ENCODE measurements at places on chromosomes 2 and 18.

DNA sequence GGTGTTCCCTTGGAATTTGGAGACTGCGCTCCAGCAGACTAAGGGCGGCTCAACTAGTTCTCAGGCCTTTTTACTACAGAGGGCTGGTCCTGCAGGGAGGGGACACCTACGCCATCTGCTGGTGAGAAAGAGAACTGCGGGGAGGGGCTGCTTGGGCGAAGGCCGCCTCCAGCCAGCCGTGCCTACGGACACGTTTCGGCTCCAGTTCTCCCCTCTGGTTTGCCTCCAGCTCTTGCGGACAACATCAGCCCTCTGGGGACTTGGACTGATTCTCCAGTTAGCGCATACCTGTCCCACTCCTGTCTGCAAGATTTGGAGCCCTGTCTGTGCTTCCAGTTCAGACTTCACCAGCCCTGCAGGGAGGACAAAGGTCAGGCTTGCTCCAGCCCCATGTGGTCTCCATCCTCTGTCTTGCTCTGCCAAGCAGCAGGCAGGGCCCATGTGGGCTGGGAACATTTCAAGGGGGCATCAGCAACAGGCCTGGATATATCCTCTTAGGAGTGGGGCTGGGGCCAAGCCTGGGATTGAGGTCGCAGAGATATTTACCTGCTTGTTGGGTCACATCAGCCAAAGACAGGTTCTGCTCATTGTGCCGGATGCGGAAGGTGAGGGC, 10.3 kb downstream of the PTPRN start:
- DNase-seq, result peak; percentile 74

GRCh38 chr2:202044777-202045176, 11.1 kb downstream of the FZD7 start:
- DNase-seq, result no peak

- no peak for DNase-seq
Observed at GRCh38 chr2:190093793-190094192, 31.3 kb upstream of the MSTN start.

DNA sequence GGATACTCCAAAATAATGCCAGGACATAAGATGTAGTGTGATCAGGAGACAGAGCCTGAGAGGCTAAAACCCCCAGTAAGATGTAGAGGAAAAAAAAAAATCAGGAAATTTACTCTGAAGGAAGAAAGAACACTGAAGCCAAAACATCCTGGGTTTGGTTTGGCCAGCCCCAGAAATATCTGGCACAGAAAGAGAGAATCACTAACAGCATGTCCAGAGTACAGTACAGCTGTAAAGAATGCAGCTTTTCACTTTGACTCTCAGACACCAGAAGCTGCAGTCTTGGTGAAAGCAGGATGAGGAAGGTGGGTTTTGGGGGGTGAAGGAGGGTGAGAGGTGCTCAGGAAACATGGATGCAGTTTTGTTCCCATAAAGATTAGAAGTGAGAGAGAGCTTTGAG, 1577.7 kb upstream of the ACVR2A start:
- DNase-seq, result no peak

DNA sequence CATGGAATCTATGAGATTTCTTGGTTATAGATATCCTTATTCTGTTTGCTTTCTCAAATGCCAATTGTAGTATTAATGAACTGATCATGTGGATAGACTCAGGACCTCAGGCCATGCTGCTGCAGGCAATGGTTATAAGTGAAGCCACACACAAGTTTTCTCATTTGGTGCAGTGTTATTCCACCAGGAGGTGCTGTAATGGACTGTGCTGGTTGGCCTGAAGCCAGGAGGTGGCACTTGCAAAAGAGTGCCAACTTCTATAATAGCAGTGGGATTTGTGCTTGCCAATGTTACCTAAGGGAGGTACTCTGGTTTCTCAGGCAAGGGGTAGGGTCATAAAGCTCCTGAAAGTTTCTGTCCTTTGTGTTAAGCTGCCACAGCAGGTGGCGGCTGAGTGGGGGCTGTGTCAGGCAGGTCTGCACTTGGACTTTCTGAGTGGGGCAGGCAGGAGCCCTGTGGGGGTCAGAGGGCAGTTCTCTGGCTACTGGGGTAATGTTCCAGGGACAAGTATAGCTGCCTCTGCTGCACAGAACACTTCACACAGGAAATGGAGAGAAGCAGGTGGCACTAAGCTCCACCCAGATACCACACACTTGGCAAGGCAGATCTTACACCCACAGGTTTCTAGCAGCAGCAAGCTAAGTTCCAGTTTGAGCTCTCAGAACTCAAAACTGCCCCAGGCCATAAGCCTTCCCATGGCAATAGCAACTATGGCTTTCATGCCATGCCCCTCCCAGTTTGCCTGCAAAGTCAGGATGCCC, 352.6 kb upstream of the CWC22 start:
- peak; percentile 89 for DNase-seq

GRCh38 chr2:56263876-56264275, 80.1 kb downstream of the CCDC85A start:
- DNase-seq, result no peak

DNA sequence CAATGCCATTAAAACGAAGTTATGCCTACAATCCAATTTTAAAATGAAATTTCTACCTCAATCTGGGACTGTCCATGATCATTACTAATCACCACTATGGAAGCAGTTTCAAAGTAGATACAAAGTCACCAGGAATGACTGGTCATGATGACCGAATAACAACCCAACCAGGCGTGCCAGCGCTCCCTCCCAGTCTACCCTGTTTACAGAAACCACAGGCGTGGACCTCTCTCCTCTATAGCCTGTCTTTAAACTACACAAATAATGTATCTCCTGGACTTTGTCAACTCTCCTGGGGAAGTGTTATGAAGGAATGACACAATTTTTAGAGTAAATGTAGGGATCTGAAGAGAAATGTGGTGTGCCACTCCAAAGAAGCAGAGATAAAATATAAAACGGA, 150.2 kb downstream of the SRBD1 start:
- no peak for DNase-seq

DNA sequence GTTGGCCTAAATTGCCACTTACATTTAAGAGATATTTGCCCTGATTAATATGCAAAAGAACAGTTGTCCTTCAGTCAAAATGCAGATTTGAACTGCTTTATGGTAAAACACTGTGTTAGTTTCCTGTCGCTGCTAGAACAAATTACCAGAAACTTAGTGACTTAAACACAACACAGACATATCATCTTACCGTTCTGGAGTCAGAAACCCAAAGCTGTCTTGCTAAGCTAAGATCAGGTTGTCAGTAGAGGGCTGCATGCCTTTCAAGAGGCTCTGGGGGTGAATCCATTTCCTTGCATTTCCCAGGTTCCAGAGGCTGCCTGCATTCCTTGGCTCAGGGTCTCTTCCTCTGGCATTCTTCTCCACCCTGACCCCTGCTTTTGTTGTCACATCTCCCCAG, 149.5 kb downstream of the FAM161A start:
- peak; percentile 23 for DNase-seq

GRCh38 chr18:58324824-58325480, 280.9 kb downstream of the NEDD4L start:
- DNase-seq, result no peak

GRCh38 chr2:25398534-25398933, 56.8 kb upstream of the DNMT3A start:
- DNase-seq, result no peak

DNA sequence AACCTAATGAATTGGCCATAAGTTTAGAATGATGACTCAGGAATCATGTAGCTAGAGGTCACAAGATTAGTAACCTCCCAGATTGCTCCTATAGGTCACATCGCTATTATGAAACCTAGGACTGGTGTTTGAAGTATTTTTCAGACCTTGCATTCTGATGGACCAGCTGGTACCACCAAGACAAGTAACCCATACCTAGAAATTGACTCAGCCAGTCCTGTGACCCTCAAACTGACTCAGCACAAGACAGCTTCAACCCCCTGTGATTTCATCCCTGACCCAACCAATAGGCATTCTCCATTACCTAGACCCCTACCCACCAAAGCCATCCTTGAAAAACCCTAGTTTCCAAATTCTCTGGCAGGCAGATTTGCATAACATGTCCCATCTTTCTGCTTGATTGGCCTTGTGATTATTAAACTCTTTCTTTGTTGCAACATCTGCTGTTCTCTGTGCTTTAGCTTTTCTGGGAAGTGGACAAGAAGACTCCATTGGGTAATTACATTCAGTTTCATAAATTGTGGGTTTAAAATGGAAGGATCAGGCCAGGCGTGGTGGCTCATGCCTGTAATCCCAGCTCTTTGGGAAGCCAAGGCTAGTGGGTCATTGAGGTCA, 254.9 kb downstream of the IRS1 start:
- no peak for DNase-seq

DNA sequence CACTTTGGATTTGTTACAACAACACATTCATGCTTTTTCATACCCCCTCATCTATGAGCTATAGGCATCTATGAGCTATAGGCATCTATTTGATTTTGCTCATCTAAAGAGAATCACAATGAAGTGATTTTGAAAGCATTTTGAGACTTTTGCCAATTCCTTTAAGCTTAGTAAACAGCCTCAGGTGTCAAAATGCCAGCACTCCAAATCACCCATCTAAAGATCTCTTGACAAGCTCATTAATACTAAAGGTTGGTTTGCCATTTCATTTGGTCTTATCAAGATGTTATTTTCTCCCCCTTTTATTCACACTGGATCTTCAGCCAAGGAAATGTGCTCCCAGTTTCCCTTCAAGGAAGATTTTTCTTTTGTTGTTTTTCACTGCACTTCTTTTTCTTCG, 110.7 kb upstream of the TLK1 start:
- no peak for DNase-seq

DNA sequence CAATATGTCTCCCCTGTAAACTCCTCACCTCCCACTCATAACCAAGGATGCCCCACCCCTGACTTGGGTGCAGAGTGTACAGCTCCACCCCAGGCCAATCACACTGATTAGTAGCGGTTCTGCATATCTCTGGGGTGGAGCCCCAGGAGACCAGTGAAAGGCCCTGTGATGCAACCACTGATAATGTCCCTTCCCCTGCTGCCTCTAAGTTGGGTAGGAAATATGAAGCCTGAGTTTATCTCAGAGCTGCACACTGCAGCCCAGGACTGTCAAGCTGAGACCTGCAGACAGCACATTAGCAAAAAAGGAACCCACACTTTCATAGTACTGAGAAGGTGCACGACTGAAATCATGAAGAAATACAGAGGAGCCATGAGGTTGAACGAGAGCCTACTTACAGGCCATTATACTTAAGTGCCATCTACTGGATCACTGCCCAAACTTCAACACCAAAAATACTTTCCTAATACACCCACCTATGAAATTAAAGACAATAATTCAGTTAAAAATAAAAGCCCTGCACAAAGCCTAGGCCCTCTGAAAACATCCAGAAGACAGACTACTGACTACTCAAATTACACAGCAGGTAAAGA, 455.4 kb upstream of the LRRTM4 start:
- DNase-seq, result peak; percentile 11

- peak; percentile 66 for DNase-seq
Observed at GRCh38 chr2:200810252-200810997, 1.3 kb upstream of the BZW1 start.

DNA sequence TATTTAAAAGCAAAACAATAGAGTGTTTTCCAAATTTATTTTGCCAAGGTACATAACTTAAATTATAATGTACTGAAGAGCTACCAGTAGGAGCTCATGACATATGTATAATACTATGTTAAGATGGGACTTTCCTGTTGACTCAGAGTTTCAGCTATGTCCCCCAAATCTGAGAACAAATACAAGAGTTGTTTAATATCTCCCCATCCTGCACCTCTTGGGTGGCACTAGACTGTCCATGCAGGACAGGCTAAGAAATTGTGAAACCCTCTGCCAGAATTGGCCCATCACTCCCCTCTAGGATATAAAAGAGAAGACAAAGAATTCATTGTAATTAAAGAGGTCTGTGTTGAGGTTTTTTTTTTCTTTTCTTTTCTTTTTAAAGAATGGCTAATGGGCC, 21.7 kb upstream of the CTAGE1 start:
- DNase-seq, result no peak

DNA sequence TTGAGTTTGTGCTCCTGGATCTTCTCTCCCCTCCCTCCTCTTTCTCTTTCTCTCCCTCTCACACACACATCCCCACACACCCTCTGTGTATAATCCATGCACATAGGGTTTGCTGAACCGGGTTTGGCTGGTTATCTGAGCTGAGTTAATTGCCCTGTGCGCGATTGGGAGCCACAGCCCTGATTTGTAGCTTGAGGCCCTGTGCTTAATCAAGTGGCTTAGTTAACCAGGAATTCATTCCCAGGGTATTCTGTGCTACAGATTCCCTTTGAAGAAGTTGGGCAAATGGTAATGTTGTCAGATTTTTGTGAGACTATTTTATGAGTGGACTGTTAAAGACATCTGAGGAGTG, 6.2 kb downstream of the PARD3B start:
- no peak for DNase-seq

DNA sequence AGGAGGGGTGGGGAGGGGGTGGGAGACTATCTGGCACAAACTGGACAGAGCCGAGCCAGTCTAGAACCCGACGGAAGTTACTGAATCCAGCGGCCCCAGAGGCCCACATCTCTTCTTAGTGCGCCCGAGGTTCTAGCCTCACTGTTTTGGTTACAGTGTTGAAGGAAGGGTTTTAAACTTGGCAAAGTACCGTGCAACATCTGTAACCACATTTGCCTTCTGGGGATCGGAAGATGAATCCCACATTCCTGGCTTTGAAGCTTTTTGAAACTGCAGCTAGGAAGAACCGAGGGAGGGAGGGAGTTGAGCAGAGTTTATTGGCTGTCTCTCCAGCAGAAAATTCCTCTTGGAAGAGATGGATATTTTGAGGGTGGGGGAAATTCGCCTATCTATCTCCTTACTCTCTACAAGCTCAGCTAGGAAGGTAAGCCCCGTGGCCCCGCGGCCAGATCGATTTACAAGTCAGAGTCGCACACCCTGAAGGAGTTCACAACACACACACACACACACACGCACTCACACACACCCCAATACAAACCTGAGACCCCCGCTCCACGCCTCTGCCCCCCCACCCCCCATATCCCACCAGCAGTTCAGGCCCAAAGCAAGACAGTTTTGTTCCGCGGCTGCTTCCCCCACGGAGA, 1.0 kb downstream of the ACVR1 start:
- peak; percentile 53 for DNase-seq

DNA sequence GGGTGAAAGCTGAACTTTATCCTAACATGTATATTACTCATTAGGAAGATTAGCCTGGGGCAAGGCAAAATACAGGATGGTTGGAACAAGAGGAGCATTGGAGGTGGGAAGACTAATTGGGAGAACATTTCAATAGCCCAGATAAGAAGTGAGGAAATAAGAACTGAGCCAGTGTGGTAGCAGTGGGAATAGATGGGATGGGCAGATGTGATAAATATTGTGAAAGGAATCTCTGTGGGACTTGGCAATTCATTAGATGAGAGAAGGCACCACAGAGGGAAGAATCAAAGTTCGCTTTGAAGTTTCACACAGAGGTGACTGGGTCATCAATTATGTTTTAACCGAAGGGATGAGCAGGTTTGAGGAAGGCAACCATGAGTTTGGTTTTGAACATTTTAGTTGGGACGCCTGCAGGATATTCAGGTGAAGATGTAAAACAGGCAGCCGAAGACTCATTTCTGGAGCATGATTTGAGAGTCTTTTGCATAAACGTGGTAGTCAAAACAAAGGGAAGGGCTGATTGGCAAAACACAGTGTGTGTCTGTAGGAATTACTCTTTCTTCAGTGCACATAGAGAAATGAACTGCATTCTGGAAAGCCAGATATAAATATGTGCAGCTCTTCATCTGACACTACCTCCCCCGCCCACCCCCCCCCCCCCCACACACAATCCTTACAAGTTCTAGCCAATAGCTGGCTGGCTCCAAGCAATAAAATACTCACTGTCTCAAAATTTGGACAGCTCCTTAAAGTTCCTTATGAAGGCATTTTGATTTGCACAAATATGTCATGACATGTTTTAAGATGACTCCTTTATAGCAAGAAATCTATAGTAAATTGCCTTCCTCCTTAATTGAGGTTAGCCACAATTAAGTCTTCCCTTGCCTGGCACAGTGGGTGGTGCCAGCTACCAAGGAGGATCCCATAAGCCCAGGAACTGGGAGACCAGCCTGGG, 1.9 kb upstream of the SLC1A4 start:
- DNase-seq, result peak; percentile 23

Data from DMS53 (cell line).